Activated CD4-positive, alpha-beta T cell treated with anti-CD3 and anti-CD28 coated beads, Interleukin-2, amount 50 U/mL, for 4 hours (primary cell): ENCODE measurements at places on chromosomes 2 and 18.

- DNase-seq, result no peak
These were observed 61.5 kb upstream of the CTIF start for GRCh38 chr18:48477348-48477747.

- DNase-seq, result no peak
These were observed 233.8 kb upstream of the NOL4 start for GRCh38 chr18:34458410-34458977.

DNA sequence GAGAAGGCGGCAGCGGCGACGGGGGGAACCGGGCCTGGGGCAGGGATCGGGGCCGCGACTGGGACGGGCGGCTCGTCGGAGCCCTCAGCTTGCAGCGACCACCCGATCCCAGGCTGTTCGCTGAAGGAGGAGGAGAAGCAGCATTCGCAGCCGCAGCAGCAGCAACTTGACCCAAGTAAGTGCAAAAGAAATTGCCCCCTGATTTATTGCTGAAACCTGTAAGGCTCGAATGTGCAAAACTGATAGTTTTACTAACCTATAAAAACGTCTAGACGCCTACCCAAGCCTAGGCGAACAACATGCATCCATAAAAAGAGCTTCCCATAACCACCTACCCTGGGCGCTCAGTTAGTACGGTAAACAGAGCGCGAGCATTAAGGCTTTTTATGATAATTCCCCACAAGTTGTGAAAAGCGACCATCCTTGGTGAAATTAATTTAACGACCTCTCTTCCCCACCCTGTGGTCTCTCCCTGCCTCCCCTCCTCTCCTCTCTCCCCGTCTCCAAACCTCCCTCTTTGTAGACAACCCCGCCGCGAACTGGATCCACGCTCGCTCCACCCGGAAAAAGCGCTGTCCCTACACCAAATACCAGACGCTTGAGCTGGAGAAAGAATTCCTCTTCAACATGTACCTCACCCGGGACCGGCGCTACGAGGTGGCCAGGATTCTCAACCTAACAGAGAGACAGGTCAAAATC, 1.0 kb downstream of the HOXD9 start:
- DNase-seq, result no peak

GRCh38 chr2:193467276-193467987, 1272.7 kb upstream of the TMEFF2 start:
- no peak for DNase-seq

- DNase-seq, result no peak
These were observed 82.9 kb downstream of the SCN3A start for GRCh38 chr2:165120740-165121467.

GRCh38 chr18:53153281-53153680, 813.3 kb downstream of the DCC start:
- DNase-seq, result no peak

DNA sequence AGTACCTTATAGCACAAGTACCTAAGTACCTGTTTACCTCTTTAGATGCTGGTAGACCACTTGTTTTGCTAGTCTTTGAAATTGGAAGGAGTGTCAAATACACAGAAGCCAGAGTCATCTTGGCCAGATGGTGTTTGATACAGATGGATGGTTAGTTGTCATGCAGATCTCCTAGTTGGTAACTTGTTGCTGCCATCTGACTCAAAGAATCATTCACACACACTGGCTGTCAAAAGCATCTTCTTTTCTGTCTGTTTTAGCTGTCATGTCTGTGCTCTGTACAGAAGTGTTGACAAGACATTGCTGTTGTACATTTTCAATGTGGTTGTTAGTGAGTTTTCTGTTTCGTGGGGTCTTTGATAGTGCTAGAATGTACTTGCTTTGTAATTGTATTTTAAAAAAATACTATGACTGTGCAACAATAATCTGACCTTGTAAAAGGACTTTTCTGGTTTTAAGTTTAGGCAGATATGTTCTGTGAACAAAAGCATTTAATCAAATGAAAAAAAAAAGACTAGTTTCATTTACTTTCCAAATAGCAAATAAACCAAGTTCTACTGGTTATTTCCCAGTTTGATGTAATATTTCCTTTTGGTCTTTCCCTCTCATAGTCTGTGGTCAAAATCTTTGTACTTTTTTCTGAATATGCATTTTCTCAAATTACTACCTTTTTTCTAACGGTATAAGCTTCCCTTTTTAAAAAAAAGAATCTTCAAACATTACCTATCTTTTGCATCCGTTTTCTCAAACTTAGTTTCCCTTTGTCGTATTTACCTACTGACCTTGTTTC, 39.9 kb downstream of the TANK start:
- no peak for DNase-seq

- DNase-seq, result no peak
These were observed 34.1 kb downstream of the HK2 start for GRCh38 chr2:74867841-74868658.

DNA sequence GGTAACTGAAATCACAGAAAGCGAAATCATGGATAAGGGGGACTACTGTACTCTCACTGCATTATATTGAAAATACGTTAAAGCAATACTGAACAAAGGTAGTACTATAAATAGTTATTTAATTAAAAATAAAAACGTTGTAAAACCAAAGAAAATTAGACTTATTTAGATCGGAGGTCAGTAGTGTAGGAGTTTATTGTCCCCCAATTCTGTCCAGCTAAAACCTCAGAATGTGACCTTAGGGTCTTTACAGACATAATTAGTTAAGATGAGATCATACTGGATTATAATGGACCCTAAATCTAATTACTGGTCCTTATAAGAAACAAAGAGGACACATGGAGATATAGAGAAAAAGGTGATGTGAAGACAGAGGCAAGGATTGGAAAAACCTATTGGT, 95.3 kb downstream of the PHLPP1 start:
- no peak for DNase-seq

- no peak for DNase-seq
These were observed 82.6 kb downstream of the MTA3 start for GRCh38 chr2:42651057-42651456.

DNA sequence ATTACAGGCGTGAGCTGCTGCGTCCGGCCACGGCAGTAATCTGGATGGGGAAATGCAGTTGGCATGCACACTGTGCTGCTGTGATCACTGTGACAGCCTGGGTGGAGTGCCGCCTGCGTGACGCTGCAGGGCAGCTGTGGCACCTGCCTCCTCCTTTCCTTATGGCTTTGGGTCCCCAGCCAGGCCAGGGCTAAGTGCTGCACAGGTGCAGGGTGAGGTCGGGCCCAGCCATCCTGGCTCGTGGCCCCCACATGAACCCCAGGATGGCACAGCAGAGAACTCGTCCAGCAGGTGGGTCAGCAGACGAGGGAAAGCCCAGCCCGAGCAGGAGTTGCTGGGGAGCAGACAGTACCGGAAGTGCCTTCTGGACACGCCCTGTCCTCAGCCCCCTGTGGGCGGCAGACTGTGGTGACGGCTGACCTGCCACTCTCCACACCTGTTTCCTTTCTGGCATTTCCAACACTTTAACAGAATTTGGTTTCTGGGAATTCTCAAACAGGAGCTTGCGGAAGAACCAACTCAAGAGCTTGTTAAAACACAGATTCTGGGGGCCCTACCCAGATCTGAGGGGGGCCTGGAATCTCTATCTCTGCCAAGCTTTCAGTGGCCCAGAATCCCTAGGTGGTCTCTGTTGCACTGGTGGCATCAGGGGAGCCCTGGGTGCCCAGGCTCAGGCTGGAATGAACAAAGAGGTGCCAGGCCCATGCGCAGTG, 16.9 kb downstream of the HS1BP3 start:
- DNase-seq, result no peak

DNA sequence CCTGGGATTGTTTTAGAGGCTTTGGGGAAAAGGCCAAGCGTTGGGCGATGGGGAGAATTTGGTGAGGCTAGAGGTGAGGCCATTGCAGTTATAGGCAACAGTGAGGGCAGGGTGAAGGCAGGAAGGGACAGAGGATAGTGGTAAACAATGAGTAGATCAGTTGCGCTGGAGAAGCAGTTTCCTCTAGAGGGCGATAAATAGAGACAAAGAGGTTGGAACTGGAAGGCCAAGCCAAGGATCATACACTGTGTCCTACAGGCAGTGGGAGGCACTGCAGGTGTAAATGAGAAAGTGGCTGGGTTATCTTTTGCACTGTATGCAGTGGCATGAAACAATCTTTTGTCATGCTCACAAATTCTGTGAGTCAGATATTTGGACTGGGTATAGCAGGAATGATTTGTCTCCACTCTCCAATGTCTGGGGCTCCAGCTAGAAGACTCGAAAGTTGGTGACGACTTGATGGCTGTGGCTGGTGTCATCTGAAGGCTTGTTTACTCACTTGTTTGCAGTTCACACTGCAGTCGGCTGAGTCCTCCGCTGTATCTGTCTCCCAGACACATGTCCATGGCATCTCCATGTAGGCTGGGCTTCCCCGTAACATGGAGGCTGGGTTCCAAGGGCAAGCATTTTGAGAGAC, 82.1 kb downstream of the TNP1 start:
- no peak for DNase-seq

DNA sequence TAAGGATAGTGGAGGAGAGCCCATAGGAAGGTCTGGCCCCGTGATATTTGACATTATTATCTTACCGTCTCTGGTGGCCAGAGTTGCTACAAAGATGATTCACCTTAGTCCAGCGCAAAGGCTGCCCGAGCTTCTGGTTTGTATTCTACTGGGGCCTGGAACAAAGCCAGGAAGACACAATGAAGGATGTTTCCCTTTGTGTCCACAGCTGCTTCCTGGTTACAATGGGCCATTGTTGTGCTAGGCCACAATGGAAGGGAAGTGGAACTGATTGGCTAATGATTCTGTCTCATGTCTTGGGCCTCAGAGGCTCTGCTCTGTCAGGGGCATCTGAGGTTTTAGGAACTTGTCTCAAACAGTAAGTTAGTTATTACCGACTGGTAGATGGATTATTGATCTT, 132.2 kb downstream of the TDRD15 start:
- no peak for DNase-seq

DNA sequence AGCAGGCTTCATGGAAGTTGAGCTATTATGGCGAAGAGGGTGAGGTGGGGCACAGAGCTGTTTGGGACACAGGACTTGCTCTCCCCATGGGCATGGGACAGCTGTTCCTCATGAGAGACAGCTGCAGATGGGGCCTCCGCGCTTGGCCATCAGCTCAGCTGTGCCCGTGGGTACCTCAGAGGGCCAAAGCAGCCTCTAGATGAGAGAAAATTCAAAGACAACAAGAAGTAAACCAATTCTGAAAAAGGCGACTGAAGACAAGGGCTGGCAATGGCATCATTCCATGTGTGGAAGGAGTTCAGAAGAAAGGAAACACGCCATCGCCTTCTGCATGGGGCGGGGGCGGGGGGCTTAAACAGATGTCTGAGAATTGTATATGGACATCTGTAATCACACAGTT, 136.2 kb downstream of the BCL2 start:
- DNase-seq, result no peak

DNA sequence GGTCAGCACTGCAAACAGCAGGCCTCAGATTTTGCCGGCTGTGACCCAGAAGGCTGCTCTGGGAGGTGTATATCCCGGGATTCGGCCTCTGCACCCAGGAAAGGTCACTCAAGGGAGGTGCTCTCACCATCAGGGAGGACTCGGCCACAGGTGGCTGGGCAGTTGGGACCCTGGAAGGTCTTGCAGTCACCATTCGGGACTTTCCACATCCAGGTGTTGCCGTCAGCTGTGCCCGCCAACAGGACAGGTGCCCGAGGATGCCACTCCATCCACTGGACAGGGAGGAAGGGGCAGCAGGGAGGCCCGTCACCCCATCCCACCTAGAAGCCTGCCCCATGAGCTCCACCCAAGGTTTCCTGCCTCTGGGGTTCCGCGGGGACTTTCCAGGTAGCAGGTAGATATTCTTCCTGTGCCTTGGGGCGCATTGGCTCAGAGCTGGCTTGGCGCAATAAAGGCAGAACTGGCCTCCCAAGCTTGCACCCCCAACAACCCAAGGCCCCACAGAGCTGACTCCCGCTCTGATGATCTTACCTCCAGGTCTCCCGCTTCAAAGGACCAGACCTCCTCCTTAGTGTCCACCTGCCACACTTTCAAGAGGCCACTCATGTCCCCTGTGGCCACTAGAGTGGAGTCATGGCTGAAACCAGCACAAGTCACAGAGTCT, 3.5 kb downstream of the AAMP start:
- DNase-seq, result no peak

DNA sequence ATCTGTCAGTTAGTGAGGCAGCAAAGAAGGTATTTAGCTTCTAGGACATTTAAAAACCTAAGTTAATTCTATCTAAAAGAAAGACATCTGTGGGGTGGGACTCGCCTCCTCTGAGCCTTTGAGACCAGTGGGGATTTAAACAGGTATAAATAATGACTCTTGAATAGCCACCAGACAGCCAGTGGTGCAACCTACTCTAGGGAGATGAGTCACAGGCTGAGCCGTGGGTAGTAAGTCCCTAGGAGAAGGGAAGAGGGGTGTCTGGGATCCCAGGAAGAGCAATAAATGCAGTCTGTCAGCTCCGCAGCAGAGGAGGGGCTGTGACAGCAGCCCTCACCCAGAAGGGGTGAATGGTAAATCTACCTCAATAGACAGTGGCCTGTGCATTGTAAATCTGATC, 43.1 kb upstream of the GALNT3 start:
- no peak for DNase-seq

DNA sequence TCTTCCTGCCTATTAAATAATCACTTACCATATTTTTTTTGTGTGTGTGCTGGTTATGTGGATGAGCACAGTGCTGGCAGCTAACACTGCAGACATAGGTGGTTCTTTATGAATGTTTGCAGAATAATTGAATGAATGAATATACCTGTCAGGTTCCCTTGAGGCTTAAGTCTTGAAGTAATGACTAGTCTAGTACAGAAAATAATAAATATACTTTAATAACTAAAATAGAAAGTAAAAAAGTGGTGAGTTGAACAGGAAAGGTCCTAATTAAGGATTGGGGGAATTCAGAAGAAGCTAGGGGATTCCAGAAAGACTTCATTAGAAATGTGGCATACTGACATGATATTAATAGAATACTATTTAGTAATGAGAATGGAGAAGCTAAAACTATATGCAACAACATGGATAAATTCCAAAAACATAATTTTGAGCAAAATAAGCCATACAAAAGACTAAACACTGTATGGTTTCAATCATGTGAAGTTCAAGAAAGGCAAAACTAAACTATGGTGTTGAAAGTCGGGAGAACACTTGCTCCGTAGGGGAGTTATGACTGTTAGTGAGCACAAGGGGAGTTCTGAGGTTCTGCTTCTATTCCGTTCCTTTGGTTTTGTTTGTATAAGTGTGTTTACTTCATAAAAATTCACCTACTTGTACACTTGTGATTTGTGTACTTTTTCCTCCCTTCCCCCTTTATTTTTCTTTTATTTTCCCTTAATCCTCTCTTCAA, 464.6 kb downstream of the MTX2 start:
- DNase-seq, result no peak

DNA sequence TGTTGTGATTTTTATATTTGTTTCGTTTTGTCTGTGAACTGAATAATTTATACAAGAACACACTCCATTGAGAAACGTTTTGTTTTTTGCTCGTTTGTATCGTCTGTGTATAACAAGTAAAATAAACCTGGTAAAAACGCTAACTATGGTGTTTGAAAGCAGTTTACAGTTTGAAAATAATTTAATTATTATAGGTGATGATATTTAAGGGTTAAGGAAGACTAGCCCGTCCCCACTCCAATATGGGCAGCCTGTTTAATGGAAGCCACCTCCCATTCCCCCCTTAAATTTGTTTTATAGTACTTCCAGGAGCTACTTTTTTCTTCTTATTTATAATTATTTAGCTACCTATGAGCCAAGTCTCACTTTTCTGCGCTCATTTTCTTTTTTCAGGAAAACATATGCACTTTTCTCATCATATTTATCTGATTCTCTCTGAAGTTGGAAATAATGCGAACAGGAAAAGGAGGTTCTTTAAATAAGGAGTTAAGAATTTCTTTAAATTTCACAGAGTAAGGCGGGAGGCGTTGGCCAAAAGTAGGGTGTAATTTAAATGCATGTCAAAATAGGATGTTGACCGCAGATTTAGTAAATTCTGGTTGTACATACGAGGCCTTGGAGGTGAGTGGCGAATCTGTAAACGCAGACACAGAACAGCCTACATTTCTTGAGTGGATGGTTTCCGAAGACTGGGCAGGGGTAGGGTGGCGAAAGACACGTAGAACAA, 9.8 kb downstream of the TBR1 start:
- no peak for DNase-seq
